Globus pallidus (tissue), 1 donor: ENCODE measurements at places on chromosomes 11 and 22.

DNA sequence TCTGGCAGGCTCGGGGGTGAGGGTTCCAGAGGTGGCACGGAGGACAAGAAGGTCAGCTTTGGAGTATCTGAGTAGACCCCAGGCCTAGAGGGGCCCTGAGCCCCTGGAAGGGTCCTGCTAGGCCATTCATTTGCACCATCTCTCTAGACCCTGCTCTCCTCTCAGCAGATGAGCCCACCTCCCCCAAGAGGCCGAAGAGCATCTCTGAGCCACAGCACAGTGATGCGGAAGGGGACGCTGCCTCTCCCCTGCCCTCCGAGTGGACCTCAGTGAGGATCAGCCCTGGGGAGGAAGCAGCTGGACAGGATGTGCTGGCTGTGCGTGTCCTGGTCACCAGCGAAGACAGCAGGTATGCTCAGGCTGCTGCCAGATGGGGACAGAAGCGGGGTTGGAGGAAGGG is 101.6 kb upstream of the PARVA start:
- no peak for DNase-seq

DNA sequence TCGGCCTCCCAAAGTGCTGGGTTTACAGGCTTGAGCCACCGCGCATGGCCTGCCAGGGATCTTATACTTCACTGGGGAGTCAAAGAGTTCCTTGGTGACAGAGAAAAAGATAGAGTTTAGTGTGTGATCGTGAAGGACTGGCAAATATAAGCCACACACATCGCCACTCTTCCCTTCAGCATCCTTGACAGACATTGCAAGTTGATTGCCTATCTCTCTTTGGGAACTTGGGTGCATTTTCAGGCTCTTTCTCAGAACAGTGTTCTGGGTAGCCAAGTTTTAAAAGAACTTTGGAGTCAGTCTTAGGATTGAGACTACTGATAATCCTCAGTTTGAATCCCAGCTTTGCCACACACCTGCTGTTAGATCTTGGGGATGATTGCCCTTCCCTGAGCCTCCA is 19.8 kb downstream of the MIAT start:
- no peak for DNase-seq

DNA sequence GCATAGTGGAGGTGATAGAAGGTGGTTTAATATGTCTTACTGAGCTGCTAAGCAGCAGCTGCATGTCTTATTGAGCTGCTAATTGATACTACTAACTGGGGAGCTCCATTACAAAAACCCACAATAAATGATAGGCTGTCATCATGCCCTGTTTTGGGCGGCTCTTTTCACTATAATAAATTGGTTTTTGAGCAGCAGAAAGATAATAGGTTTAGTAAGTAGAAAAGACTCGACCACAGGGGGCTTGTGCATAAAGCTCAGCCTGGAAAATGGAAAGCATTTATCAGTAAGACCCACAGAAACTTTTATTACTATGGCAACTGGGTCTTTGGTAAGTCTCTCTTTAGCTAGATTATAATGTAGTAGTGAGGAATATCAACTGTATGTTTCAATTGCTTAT is 117.6 kb downstream of the LDLRAD3 start:
- DNase-seq: no peak

DNA sequence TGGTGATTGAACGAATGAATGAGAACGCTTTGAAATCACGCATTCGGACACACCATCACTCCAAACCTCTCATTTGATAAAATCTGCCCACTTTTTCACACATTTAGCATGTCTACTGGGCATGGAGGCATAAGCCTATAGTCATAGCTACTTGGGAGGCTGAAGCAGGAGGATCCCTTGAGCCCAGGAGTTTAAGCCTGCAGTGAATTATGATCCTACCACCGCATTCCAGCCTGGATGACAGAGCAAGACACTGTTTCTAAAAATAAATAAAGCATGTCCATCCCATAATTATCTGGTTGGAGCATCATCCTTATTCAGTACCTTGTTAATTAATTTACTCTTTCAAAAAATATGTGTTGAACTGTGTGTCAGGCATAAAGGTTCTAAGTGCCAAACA is 3.3 kb upstream of the PICALM start:
- no peak for DNase-seq

DNA sequence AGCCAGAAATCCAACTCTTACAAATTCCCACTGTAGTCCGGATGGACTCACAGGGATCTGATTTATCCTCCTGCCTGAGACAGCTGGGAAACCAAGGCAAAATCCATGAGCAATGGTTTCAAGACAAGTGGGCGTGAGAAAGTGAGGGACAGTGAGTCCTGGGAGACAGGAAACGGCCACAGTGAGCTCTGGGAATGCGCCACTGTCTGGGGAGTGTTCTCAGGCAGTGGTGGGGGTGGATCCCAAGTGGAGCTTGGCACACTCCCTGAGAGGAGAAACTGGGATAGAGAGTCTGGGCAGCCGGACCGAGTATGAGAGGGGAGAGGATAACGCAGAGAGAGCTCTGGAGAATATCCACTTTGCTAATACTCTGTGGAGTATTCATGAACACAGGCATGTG is 9.8 kb downstream of the IL17REL start:
- DNase-seq: no peak

DNA sequence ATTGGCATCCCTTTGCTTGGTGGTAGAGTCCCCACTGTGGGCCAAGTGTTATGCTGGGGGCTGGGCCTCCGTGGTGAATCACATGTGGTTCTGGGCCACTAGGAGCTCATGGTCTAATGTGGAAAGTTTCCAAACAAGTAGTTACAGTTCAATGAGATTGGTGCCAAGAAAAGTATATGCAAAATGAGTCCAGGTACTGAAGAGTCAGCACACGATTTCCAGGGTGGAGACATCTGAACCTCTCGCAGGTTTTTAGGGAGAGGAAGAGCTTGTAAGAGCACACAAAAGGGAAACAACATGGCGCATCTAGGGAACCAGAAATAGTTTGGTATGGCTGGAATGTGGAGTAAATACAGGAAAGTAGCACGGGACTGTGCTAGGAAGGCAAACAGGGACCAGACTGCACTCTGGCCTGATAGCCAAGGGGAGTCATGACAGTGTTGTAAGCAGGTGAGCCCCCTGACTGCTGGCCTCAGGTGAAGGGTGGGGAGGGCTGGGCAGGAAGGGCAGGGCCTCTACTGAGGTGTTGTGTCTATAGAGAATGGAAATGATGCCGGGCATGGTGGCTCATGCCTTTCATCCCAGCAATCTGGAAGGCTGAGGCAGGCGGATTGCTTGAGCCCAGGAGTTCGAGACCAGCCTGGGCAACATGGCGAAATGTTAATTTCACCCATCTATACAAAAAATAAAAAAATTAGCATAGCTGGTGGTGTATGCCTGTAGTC is 12.6 kb downstream of the POLR2F start:
- peak; percentile 21 for DNase-seq

GRCh38 chr22:25497181-25497641 is 67.3 kb upstream of the GRK3 start:
- DNase-seq: no peak

GRCh38 chr11:107018902-107019493 is 722 bp upstream of the GUCY1A2 start:
- peak; percentile 51 for DNase-seq

DNA sequence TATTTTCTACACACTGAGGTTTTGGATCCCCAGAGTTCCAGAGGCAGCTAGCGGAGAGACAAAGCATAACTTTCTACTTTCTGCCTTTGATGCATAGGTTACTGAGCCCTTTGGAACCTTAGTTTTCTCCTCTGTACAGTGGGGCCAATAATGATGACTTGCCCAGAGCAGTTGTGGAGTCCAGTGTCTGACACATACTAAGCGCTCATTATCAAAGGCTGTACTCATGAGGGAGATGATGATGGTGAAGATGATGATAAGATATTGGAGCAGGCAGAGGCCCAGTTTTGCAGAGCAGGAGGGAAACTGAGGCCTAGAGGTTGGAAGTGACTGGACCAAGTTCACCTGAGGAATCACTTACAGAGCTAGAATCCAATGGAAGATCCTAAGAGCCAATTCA is 458.0 kb downstream of the MIAT start:
- DNase-seq: no peak

DNA sequence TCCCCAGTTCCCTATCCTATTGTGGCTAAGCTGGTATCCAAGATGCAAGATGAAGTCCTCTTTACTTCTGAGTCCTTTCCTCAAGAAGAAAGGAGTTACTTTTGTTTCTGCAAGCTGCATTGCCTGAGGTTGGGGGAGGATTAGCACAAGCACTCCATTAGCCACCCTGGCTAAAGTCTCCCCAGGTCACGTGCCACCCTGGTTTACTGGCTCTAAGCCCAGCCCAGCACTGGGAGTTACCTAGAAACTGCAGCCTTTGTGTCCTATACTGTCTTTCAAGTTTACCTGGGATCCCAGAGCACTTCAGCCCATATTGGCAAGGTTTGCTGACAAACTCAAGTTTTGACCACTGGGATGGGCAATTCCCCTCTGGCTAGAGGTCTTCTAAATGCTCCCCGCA is 78.4 kb upstream of the DBX1 start:
- DNase-seq: no peak

DNA sequence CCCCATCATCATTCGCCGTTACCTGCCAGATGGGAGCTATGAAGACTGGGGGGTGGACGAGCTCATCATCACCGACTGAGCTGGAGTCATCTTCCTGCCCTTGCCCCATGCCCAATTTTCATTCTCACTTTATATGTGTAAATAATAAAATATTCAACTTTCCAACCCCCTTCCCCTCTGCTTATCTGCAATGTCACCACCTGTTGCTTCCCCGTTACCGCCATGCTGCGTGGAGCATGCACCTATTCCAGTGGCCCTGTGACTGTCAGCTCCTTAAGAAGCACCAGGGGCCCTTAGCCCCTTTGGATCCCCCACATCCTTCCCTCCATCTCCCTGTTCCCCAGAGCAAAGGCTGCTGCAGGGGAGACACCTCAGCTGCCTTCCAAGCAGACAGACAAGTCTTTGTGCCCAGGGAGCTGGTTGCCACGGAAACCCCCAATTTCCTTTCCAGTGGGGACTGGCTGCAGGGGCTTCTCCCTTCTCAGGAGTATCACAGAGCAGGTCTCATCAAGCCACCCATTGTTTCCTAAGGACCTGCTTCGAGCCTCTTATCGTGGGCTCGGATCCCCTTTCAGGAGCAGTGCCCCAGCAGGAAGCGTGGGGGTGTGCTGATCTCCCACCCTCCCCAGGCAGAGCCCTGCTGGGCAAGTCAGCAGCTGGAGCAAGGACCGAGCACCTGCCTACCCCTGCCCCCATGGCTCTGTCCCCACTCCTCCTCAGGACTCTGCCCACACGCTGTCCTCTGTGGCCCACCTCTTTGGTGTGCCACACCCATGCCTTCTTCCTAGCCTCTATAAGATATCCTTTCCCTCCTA is 14.3 kb downstream of the POLR2F start:
- DNase-seq: peak; percentile 66

GRCh38 chr11:27904358-27905055 is 203.4 kb downstream of the KIF18A start:
- DNase-seq: no peak

DNA sequence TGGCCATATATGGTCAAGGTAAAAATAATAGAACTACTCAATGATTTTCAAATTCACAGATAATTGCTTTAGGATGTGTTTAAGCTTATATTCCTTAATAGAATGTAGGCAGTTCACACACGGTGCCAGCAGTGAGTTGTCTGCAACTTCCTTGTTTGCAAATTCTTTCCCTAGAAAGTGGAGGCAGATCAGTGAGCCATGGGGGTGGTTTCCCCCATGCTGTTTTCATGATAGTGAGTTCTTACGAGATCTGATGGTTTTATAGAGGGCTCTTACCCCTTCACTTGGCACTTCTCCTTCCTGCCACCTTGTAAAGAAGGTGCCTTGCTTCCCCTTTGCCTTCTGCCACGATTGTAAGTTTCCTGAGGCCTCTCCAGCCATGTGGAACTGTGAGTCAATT is 111.8 kb upstream of the LMO1 start:
- no peak for DNase-seq

DNA sequence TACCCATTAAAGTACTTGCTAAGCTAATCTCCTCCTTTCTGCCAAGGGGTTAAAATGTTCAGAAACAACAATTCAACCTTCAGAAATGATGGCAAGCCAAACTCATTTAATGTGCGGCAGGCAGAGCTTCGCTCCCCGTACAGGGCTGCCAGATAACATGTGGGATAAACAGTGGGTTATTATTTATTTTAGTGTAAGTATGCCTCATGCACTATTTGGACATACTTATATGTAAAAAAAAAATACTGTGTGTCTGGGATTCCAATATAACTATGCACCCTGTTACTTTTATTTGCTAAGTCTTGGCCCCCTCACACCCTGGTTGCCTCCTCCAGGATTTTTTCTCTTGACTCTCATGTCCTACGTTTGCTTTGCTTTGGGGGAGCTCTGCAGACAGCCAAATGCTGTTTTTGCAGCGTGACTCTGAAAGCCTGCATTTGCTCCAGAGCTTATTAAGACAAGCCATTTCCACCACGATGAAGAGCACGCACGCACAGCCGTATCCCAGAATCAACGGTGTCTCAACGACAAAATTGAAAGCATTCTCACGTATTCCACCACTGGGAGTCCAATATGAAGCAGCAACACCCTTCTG is 86.5 kb upstream of the SHANK2 start:
- DNase-seq: no peak

- DNase-seq: no peak
Measured at GRCh38 chr11:12359761-12360160, 17.6 kb upstream of the PARVA start.

DNA sequence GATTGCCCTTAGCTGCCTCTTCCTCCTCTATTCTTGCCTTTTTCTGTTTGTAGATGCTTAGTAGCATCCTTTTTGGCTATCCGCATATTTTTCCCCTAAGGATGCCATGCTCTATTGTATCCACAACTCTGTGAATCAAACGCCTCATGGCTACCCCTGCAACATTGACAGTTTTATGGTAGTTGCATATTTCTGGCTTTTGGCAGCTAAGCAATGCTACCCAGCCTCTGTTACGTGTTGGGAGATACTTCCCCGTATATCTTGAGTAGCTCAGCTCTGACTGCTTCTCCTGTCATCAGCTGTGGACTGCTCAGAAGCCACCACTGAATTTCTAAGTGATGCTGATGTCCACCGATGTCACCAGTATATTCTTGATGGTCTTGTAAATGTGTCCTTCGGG is 15.1 kb upstream of the SLC3A2 start:
- DNase-seq: no peak

GRCh38 chr11:24422376-24422775 is 74.5 kb upstream of the LUZP2 start:
- DNase-seq: no peak

- DNase-seq: no peak
Measured at GRCh38 chr11:110801328-110801727, 89.1 kb upstream of the ARHGAP20 start.
